ENCODE measurements at places on chromosomes 7 and 10.
A peak's percentile ranks its signal among the peaks of the same experiment; 100 is the strongest.

GRCh38 chr10:46539596-46540411 lies 16.7 kb downstream of the GPRIN2 start:
- DNase-seq = no peak

DNA sequence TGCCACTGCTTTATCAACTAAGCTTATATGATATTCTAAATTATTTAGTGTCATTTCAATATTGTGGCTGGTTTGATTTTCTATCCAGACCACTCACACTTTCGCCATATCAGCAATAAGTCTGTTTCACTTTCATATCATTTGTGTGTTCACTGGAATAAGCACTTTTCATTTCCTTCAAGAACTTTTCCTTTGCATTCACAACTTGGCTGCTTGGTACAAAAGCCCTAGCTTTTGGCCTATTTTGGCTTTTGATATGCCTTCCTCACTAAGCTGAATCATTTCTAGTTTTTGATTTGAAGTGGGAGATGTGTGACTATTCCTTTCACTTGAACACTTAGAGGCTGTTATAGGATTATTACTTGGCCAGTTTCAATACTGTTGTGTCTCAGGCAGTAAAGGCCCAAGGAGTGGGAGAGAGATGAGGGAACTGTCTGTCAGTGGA lies 120.9 kb upstream of the NAMPT start:
- DNase-seq = no peak

DNA sequence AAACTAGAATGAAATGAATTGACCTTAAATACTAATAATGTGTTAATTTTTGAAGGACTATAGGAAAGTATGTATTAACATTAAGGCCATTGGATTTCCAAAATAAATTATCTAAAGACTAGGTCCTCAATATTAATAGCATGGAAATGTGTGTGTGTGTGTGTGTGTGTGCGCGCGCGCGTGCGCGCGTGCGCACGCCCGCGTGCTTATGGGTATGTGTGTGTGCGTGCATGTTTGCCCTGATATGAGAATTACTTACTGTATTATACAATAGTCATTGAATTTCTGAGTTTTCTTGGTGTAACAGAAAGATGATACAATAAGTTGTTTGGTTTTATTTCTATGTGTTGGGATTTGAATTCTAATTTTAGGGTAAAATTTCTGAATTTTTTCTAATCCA lies 205.9 kb downstream of the BICC1 start:
- DNase-seq = no peak

- no peak for DNase-seq
These were observed 279.1 kb upstream of the PITRM1 start for GRCh38 chr10:3451516-3452172.

- no peak for DNase-seq
These were observed 102.4 kb downstream of the KAT6B start for GRCh38 chr10:74928742-74929191.

- no peak for DNase-seq
These were observed 35.3 kb downstream of the STK32C start for GRCh38 chr10:132272231-132272971.

- no peak for DNase-seq
These were observed 77.4 kb downstream of the MKI67 start for GRCh38 chr10:128048819-128049210.

DNA sequence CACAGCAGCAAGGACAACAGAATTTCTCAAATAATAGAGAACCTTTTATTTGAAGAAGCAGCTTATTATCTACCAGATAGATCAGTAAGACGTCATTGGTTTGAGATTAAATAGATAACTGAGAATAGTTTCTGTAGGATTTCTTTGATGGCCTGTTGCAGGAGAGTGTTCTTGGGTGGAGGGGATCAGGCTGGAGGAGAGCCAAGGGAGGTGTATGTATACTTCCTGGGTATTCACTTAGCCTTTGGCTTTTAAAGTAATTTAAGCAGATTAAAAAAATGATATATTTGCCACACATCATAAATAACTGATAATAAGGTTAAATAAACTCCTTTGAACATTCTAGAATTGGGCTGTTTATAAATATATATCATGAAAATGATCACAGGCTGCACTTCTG lies 486.1 kb upstream of the IGFBP3 start:
- DNase-seq = no peak

- no peak for DNase-seq
These were observed 66.3 kb upstream of the FRMD4A start for GRCh38 chr10:14397066-14397465.

DNA sequence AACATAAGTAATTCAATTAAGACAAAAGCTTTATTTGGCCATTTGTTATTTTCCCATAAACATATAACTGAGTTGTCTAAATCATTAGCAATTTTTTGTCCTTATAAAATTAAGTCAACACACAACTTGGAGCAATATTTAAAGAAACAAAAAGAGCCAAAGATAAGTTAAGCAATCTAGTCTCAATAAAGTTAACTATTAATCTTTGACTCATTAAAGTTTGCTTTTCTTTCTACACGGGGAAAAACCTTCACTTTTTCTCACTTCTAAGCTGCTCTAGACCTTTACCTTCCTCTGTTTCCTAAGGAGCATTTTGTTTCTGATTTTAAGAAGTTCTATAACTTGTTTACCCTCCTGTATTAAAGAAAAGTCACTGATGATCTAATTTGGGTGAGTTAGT lies 867.1 kb upstream of the PHF14 start:
- DNase-seq = no peak

GRCh38 chr7:98956937-98957336 lies 78.6 kb downstream of the TRRAP start:
- no peak for DNase-seq

- no peak for DNase-seq
These were observed 21.8 kb downstream of the KCP start for GRCh38 chr7:128888756-128889095.

DNA sequence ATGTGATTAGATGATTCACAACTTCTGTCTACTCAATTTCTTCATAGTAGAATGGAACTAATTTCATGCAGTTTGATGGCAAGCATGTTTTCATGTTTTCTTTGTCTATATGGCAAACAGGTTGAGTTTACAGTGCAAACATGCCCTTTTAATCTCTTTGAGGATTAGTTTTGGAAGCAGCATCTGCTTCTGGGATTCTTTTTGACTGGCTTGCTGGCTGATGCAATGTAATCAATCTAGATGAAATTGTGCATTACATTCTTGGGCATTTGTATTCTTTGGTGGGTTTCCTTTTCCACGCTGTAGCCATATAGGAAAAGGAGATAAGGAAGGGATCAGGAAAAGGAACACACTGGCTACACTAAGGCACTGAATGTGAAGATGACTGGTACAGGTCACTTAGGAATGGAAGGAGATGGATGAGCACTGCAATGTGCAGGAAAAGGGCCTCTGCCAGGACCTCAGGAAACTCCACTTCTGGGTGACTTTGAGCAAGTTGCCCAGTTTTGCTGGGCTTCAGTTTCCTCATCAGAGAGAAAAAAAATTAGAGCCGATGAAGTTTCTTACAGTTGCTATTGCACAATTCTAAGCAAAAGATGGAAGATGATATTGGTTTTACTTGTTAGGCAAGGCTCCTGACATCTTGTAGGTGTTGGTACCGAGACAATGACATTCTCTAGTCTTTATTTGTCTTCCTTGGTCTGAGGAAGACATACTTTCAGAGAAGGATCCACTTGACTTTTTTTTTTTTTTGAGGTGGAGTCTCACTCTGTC lies 269.1 kb downstream of the SUGCT start:
- no peak for DNase-seq

DNA sequence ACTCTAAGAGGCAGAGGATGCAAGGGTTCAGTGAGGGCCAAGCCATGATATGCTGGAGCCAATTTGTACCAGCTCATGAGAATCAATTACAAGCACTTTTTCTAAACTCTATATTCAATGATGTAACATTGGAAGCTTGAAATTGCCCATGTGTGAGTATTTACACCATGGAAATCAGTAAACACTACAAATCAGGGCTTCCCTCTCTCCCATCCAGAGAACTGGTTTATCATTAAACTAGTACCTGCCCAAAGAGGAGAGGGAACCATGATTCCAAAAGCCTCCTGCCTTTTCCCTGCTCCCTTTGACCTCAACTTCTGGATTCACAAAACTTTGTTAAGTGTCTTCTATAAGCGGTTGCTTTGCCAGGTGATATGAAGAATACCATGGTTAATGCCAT lies 52.5 kb upstream of the BICC1 start:
- no peak for DNase-seq

- no peak for DNase-seq
These were observed 3.7 kb upstream of the LDB3 start for GRCh38 chr10:86664341-86665217.

DNA sequence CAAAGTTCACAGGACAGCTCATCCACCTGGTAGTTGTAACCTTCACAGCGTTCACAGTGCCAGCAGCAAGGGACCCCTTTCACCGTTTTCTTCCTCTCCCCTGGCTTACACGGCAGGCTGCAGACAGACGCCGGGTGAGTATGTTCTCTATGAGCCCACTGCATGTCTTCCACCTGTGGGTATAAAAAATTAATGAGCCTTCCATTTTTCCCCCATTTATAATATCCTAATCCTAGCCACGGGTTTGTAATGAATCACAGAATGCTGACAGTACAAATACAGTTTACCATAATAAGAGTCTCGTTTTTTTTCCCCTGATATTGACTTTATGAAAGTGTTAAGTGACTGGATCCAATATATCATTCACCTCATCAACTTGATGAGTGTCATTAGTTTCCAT lies 719.0 kb downstream of the GRM8 start:
- no peak for DNase-seq

- DNase-seq = no peak
These were observed 246.3 kb downstream of the GFRA1 start for GRCh38 chr10:116026725-116027124.

DNA sequence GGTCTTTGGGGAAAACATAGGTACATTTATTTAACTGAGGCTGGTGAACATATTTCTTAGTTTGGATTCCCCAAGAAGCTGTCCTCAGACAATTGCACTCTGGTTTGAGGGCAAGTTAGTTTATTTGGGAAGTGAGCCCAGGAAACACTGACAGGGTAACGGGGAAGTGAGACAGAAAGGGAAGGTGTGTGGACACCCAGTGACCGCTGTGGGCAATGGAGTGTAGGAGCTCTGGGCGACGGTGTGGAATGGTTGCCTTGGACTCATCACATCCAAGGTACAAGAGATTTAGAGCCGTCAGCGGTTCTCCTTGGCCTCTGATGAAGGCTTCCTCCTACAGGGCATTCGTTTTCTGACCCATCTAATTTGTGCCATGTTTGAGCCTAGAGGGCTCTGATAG lies 7.1 kb downstream of the MRC1 start:
- peak; percentile 36 for DNase-seq

- DNase-seq = no peak
These were observed 96.1 kb downstream of the NKX6-2 start for GRCh38 chr10:132689721-132690360.

All from CD14-positive monocyte (primary cell).